Activated CD8-positive, alpha-beta T cell treated with anti-CD3 and anti-CD28 coated beads for 36 hours (primary cell): ENCODE measurements at places on chromosomes 7 and 10. TPM values are rescaled to one million over a fixed set of nuclear protein-coding genes. Genes with fewer than 3 reads are reported as not detected.
A peak's percentile ranks its signal among the peaks of the same experiment; 100 is the strongest.

FOXI2 gene
- total RNA-seq: not detected

PNLIPRP2 gene
- not detected for total RNA-seq

UCMA gene
- not detected for total RNA-seq

ITPRID1 gene
- not detected for total RNA-seq

SUN3 gene
- total RNA-seq: 0.95 TPM

CUL2 gene
- 37.4 TPM for total RNA-seq

GRCh38 chr7:92798517-92799249 lies 37.7 kb downstream of the CDK6 start:
- H3K36me3 ChIP-seq: peaks cover 19% of the 10 kb centered on the region
- H3K4me3 ChIP-seq: no peak overlapping the region
- H3K27ac ChIP-seq: no peak overlapping the region
- no peaks in the 10 kb centered on the region for H3K27me3 ChIP-seq
- H3K4me1 ChIP-seq: peaks cover 29% of the 10 kb centered on the region
- DNase-seq: no peak

DNA sequence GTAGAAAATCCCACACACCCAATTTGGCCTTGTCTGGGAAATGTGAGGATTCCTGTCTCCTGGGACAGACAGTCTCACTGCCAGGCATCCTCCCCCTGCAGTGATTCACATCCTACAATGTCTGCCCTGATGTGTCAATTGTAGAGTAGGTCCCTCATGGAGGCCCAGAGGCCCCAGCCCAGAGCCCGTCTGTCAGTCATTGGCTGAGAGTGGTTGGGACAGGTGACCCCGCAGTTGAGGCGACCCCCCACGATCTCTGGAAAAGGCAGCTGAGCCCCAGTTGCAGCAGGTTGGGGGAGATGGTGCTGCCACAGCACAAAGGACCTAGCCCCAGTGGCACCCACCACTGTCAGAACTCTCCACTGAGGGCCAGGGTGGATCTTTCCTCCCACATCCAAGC lies 84.3 kb upstream of the INSIG1 start:
- no peaks in the 10 kb centered on the region for H3K36me3 ChIP-seq
- H3K4me1 ChIP-seq: peaks cover 10% of the 10 kb centered on the region
- peaks cover 5% of the 10 kb centered on the region for H3K27me3 ChIP-seq
- H3K27ac ChIP-seq: no peak overlapping the region
- H3K4me3 ChIP-seq: no peak overlapping the region

DNA sequence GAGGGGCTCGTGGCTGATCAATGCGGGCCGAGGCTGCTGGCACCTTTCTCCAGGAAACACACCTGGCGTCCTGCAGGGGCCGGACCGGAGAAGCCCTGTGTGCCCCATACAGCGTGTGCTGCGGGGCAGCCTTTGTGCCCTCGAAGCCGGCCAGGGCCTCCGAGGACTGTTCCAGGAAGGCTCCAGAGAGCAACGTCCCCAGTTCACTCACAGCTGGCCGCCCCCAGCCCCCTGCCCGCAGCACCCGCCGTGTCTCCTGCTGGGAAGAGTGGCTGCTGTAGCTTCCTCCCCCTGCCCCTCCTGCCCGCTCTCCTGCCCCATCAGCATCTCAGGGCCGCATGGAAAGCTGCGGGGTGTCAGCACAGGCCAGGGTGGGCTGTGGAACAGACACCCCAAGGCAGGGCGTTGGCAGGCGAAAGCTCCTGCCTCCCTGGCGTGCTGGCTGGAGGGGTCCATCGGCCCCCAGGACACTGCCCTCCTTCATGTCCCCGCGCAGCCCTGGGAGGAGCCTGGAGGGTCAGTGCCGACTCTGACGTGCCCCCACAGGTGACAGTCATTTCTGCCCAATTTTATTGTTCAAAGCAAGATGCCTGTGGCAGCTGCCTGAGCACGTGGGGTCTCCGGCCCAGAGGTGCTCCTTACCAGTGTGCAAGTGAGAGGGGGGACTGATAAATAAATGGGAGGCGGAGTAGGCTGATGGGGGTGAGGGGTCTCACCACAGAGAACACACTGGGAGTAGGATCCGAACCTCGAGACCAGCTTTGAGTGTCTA lies 95.8 kb upstream of the DIP2C start:
- peaks cover 21% of the 10 kb centered on the region for H3K27me3 ChIP-seq
- no peak overlapping the region for H3K27ac ChIP-seq
- no peaks in the 10 kb centered on the region for H3K36me3 ChIP-seq
- DNase-seq: no peak

DNA sequence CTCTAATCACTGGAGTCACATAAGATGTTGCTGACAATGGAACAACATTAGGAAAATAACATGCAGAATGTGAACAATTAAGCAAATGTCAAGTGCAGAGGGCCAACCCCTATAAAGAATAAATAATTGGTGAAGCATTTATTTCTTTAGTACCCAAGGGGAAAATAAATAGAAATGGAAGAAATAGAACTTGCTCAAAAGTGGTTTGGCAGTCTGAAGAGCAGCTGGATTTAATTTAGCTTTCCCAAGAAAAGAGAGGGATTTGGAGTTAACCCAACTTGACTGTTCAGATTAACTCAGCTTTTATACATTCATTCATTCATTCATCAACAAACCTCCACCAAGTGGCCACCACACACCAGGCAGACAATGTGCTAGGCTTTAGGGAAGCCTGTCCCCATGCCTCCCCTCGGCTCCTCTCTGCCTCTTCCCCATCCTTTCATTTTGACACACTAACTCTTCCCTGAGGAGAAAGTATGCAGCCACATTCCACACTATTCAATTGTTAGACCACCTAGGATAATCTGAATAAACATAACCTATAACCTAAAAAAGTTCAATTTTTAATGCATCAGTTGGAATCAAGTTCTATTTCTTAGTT lies 295.5 kb downstream of the AHR start:
- DNase-seq: no peak
- no peaks in the 10 kb centered on the region for H3K36me3 ChIP-seq

DNA sequence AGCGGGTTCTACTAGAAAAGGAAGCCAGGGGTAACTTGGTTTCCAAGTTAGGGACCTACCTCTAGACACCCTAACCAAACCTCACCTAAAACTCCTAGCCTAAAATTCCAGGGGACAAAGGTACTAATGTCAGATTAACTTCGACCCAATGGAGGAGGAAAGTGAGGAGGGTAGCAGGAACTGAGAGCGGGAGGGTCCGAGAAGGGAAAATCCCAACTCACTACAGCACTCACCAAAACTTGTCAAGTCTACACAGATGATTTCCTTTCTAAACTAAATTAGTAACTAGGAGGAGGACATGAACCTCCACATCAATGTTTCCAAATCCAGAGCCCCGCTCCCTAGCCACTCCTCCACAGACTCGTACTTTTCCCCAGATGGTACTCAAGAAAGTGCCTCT lies 22.6 kb downstream of the CHCHD3 start:
- H3K4me3 ChIP-seq: no peak overlapping the region
- H3K4me1 ChIP-seq: peaks cover 23% of the 10 kb centered on the region
- no peaks in the 10 kb centered on the region for H3K27me3 ChIP-seq

GRCh38 chr10:119026301-119027110 lies 3.0 kb upstream of the NANOS1 start:
- no peak overlapping the region for H3K27ac ChIP-seq
- H3K36me3 ChIP-seq: no peaks in the 10 kb centered on the region
- no peak for DNase-seq
- peaks cover 9% of the 10 kb centered on the region for H3K4me1 ChIP-seq
- H3K27me3 ChIP-seq: no peaks in the 10 kb centered on the region

DNA sequence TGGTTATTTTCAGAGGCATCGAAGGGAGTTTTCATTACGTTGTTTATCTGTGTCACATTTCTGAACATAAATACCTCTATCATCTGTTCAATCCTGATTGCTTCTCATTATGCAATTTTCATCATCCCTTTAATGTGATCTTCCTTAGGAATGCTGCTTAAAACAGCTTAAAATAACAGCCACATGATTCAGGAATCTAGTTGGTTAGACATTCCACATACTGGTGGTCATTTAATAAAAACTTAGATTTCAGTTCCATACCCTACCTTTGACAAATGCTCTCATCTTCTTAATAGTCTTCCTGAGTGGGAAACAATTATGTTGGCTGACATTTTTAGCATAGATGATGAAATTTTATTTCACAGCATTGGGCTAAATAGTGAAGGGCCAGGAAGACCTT lies 191.3 kb upstream of the CDCA7L start:
- H3K27ac ChIP-seq: no peak overlapping the region
- H3K36me3 ChIP-seq: no peaks in the 10 kb centered on the region
- H3K4me3 ChIP-seq: no peak overlapping the region

- H3K4me3 ChIP-seq: peak overlapping the region; percentile 80
- peaks cover 32% of the 10 kb centered on the region for H3K4me1 ChIP-seq
- no peak overlapping the region for H3K27ac ChIP-seq
- peaks cover 6% of the 10 kb centered on the region for H3K36me3 ChIP-seq
- DNase-seq: peak; percentile 19
Measured at GRCh38 chr10:92241158-92241500, 49.7 kb downstream of the CPEB3 start.

DNA sequence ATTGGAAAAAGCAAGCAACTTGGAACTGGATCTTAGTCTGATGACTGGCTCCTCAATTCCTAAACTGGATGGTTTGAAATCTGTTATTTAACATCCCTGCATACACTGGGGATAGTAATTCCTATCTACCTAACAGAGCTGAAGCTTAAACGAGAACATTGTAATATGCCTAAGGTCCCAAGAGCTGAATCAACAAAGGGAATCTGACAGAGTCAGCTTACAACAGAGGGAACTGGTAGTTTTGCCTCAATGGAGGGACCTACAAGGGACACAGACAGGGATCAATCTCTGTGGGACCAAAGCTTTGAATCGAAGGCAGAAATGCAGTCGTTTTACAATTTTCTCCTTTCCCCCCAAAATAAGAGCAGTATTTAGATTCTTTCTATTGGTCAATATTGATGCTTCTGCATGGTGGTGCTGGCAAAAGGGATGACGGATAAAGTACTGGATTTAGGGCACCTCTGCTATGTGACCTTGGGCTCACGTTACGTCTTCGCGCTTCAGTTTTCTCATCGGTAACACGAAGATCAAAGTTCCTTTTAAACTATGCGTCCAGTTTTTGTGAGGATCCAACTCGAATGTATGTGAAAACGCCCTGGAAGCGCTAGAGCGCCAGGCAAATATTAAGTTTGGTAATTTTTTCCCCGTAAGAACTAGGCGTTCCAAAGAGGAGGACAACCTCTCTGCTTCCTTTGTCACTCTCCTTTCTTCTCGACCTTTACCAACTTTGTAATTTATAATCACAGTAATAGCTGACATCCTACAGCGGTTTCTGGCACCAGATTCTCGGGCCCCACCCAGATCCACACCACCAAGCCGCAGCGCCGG lies 1.1 kb downstream of the ACTR1A start:
- no peak overlapping the region for H3K27ac ChIP-seq
- DNase-seq: no peak
- no peaks in the 10 kb centered on the region for H3K36me3 ChIP-seq

DNA sequence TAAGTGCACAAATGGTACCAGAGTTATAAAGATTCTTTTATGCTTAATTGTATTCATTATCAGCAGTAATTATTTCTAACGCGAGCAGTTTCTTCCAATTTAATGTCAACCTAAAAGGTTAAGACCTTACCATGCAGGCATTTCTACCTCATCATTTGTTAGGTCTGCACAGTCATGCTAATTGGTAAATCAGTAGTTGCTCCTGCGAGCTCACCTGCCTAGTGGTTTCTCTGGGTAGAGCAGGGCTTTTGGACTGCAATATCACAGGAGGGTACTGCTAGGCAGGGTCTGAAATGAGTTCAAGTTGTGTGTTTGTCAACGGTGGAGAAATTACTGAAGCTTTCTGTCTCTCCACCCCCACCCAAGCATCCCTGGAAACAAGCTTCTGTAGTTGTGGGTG lies 558.5 kb upstream of the MGMT start:
- no peak overlapping the region for H3K4me3 ChIP-seq
- H3K4me1 ChIP-seq: no peaks in the 10 kb centered on the region
- no peak overlapping the region for H3K27ac ChIP-seq
- peaks cover 1% of the 10 kb centered on the region for H3K27me3 ChIP-seq
- H3K36me3 ChIP-seq: no peaks in the 10 kb centered on the region

- no peaks in the 10 kb centered on the region for H3K36me3 ChIP-seq
- peaks cover 14% of the 10 kb centered on the region for H3K27me3 ChIP-seq
- no peak overlapping the region for H3K27ac ChIP-seq
Measured at GRCh38 chr7:96093435-96093834, 228.5 kb downstream of the SLC25A13 start.

- H3K27me3 ChIP-seq: peaks cover 2% of the 10 kb centered on the region
- no peak overlapping the region for H3K27ac ChIP-seq
- H3K4me1 ChIP-seq: no peaks in the 10 kb centered on the region
- no peak overlapping the region for H3K4me3 ChIP-seq
- DNase-seq: no peak
Measured at GRCh38 chr7:98698976-98699375, 81.9 kb downstream of the NPTX2 start.

DNA sequence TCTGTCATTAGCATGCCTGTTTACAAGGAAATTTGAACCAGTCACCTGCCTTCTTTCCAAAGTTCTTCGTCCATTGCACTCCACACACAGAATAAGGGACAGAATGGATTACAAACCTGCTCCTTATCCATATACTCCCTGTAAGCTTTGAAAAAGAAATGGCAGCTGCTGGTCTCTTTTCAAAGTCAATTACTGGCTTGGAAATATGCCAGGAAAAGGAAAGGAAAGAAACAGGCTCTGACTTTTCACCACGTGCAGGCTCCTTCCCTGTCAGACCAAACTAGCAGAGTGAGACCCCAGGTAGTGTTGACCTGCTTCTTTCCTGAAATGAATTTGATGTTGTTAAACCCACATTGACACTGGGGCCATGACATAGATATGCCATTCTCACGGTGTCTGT lies 84.5 kb downstream of the LHFPL3 start:
- no peaks in the 10 kb centered on the region for H3K36me3 ChIP-seq
- DNase-seq: no peak

- DNase-seq: no peak
- no peaks in the 10 kb centered on the region for H3K27me3 ChIP-seq
- H3K36me3 ChIP-seq: no peaks in the 10 kb centered on the region
- no peaks in the 10 kb centered on the region for H3K4me1 ChIP-seq
Measured at GRCh38 chr10:34854147-34854601, 39.1 kb upstream of the PARD3 start.

- H3K27ac ChIP-seq: no peak within 1 kb of the TSS
- H3K36me3 ChIP-seq: no peaks in the 10 kb centered on the region
- no peak for DNase-seq
- no peak within 1 kb of the TSS for H3K4me3 ChIP-seq
- no peaks in the 10 kb centered on the region for H3K4me1 ChIP-seq
- peaks cover 11% of the 10 kb centered on the region for H3K27me3 ChIP-seq
Measured at GRCh38 chr7:83648464-83649241, at the start of gene SEMA3E. SEMA3E (minus strand) TSS chr7:83649139.

DNA sequence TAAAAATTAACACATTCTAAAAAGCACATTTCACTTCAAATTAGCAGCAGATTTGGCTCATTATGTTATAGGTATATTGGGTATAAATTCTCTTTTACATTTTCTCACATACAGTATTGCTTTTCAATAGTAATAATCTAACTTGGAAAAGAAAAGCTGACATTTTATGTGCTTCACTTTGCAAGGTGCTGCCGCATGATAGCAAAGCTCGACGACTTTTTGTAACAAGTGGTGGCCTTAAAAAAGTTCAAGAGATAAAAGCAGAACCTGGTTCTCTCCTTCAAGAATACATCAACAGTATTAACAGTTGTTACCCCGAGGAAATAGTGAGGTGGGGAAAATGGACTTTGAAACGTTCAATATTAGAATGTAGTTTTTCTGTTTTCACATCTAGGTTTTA lies 65.5 kb downstream of the SPAG6 start:
- H3K27me3 ChIP-seq: peaks cover 10% of the 10 kb centered on the region
- no peaks in the 10 kb centered on the region for H3K4me1 ChIP-seq
- H3K4me3 ChIP-seq: no peak overlapping the region
- no peak overlapping the region for H3K27ac ChIP-seq
- no peak for DNase-seq
